ENCODE measurements at places on chromosomes 12 and 14.

- peak; percentile 50 for DNase-seq
Observed at GRCh38 chr14:50954811-50955372, 10.6 kb upstream of the PYGL start.

DNA sequence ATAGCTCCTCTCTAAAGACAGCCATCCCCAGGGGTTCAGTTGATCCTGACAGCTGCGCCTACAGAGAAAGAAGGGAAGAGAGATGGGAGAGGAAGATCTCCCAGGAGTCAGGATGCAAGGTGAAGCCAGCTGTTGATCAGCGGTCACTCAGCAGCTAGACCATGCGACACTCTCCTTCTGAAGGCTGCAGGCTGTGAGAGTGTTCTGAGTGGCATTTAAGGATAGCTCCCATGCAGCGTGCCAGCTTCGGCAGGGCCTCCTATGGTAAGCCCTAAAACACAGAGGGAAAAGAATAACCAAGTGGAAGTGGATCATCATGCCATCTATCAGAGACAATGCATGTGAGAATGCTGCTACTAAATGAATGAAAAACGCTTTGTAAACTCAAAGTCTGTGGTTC, 197.9 kb upstream of the NUDT4 start:
- DNase-seq: no peak

- DNase-seq: no peak
Observed at GRCh38 chr12:124998705-124999104, 5.3 kb downstream of the BRI3BP start.

GRCh38 chr12:1907652-1908611, 10.5 kb downstream of the CACNA2D4 start:
- DNase-seq: no peak

DNA sequence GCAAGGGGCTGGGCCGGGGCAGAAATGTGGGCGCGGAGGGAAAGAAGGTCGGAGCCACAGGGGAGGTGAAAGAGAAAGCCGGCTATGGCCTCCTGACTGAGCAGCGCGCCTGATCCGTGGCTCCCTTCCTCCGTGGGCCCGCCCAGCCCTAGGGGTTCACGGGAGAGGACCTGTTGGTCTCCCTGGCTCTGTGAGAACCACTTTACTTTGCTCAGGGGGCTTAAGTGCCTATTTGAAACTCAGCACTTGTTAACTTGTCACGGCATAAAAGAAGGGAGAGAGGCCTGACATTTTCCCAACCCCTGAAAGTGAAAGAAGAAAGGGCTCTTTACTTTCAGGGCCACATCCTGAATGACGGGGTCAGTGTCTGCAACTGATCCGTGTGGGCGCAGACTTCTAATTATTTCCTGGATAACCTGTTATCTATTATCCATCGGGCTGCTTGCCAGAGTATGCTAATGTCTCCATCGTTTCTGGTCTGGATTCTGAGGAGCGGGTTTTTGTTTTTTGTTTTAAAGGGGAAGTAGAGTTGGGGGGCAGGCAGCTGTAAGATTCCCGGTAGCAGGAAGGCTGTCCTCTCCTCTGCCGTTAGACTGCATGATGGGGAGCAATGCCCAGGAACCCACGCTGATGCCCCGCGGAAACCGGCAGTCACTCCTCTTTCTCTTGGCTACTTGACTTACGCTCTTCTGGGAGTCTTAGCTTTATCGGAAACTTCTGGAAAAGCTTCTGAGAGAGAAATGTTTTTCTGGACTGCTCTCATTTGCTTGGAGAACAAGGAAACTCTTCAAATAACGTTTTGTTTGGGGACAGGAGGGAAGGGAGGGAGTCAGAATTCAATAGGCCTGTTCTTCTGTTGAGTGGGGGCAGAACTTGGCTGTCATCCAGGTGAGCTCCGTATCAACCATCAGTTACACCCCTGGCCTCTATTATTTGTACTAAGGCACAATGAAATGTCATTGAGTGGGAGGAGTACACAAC, 127.7 kb upstream of the MAX start:
- DNase-seq: no peak

- peak; percentile 77 for DNase-seq
Observed at GRCh38 chr12:6078398-6079096, 45.9 kb downstream of the VWF start.

- no peak for DNase-seq
Observed at GRCh38 chr14:95577067-95577800, 42.4 kb downstream of the GLRX5 start.

- no peak for DNase-seq
Observed at GRCh38 chr14:68823434-68824206, 30.8 kb upstream of the ZFP36L1 start.

- DNase-seq: no peak
Observed at GRCh38 chr14:101194373-101195308, 291.1 kb upstream of the RTL1 start.

DNA sequence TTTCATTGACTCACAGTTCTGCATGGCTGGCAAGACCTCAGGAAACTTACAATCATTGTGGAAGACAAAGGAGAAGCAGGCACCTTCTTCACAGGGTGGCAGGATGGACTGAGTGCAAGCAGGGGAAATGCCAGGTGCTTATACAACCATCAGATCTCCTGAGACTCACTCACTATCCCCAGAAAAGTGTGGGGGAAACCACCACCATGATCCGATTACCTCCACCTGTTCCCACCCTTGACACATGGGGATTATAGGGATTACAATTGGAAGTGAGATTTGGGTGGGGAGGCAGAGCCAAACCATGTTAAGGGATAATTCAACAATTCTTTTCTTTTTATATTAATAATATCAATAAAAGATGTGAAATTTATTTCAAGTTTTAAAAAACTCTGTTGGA, 34.1 kb downstream of the CNTN1 start:
- DNase-seq: no peak

DNA sequence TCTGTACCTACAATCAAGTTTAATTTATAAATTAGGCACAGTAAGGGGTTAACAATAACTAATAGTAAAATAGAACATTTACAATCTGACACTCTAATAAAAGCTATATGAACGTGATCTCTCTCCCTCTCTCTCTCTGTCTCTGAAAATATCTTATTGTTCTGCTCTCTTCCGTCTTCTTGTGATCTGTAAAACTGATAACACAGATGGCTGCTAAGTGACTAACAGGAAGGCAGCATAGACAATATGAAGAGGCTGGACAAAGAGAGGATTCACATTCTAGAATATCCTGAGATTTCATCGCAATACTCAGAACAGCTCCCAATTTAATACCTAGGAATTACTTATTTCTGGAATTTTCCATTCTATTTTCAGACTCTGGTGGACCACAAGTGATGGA, 827.2 kb downstream of the FLRT2 start:
- DNase-seq: no peak

DNA sequence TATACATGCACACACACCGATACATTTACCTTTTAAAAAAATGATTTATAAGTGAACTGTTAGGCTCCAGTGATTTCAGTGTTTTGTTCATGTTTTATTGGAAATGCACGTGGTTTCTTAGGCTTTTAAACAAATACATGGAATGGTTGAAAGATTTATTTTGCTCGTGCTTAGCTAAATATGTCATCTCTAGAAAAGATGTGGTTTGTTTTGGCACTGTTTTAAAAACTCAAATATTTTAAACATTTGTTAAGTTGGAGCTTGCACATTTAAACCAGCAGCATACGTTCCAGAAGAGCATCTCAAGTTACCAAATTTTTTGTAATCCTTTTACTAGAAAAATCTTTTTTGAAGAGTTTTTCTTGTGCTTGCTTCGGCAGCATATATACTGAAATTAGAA, 44.5 kb downstream of the FOXA1 start:
- peak; percentile 0 for DNase-seq

- DNase-seq: no peak
Observed at GRCh38 chr12:1443421-1444141, 150.8 kb downstream of the FBXL14 start.

DNA sequence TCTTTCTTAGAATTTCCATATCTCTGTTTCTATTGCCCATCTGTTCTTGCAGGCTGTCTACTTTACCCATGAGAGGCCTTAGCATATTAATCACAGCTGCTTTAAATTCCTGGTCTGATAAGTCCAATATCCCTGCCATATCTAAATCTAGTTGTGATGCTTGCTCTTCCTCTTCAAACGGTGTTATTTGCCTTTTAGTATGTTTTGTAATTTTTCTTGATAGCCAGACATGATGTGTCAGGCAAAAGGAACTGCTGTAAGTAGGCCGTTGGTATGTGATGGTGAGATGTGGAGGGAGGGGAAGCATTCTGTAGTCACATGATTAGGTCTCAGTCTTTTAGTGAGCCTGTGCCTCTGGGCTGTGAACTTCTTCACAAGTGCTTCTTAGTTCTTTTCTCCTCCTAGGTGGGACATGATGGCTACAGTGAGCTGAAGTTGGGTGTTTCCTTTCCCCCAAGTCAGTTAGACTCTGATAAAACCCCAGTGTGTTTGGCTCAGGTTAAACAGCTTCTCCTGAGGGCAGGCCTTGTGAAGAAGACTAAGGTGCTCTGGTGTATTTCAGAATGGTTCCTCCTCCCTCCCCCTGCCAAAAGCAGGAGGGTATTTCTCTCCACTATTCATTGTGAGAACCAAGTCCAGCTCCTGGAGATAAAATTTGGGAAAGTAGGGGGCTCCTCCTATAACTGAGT, 195.9 kb upstream of the PARP11 start:
- no peak for DNase-seq

DNA sequence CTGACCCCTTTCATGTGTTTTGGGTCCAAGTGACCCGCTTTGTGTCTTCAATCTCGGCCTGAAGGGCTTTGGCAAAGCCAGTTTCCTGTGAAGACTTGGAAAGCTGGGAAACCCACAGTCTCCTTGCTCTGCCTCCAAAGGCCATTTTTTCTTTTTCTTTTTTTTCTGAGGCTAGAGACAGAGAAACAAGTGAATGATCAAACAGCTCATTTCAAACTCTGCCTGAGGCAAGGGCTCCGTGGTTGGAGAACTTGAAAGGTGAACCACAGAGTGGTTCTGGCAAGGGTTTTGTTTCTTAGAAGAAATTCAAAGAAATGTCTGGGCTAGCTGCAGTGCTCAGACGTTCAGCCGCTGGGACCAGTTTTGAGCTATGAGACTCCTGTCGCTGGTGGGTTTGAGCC, 62.7 kb downstream of the ERH start:
- DNase-seq: no peak

- no peak for DNase-seq
Observed at GRCh38 chr14:35909665-35910064, 83.5 kb downstream of the BRMS1L start.

- DNase-seq: no peak
Observed at GRCh38 chr12:115417610-115418009, 733.6 kb upstream of the TBX3 start.

DNA sequence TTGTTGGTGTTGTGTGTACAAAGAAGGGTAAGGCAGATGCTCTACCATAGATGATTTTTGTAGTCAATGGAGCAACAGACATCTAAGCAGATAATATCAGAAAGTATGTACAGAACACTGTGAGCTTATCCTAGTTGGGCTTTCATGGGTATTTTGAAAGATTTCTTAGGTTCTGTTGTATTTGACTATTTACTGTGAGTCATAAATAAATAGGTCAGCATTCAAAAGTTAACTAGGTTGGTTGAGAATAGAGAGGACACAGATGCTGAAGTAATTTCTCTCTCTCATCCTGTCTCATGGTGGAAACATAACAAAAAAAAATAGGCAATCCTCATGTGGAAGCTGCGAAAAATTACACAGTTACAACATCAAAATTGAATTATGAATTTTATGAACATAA, 413.5 kb downstream of the CCDC91 start:
- DNase-seq: no peak

DNA sequence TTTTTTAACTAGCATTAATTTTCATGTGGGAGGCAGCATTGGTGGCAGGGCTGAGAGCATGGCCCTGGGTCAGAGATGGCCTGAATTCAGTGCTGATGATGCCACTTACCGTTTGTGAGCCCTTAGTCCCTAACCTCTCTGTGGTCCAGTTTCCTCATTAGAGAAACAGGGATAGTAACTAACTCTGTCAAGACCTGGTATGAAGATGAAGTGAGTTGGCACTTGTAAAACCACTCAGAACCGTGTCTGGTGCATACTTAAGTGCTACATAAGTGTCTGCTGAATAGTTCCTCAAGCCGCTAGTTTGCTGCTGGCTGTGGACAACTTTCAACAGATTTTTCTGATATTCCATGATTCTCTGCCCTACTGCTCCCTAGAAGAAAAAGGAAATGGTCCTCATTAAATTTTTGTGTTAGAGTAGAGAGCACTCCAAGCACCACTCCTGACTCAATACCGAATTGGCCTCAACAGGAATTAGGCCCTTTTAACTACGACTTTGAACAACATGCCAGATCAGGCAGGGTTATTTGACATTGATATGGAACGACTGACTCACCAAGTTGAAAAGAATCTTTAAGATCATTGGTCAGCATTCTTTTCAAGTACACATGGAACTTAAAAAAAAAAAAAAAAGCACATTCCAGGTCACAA, 250.2 kb downstream of the ANO2 start:
- DNase-seq: no peak

- no peak for DNase-seq
Observed at GRCh38 chr12:120639771-120640721, at the start of gene CABP1. CABP1 (plus strand) TSS chr12:120640626; CDS start chr12:120640686, 60 bp downstream.

DNA sequence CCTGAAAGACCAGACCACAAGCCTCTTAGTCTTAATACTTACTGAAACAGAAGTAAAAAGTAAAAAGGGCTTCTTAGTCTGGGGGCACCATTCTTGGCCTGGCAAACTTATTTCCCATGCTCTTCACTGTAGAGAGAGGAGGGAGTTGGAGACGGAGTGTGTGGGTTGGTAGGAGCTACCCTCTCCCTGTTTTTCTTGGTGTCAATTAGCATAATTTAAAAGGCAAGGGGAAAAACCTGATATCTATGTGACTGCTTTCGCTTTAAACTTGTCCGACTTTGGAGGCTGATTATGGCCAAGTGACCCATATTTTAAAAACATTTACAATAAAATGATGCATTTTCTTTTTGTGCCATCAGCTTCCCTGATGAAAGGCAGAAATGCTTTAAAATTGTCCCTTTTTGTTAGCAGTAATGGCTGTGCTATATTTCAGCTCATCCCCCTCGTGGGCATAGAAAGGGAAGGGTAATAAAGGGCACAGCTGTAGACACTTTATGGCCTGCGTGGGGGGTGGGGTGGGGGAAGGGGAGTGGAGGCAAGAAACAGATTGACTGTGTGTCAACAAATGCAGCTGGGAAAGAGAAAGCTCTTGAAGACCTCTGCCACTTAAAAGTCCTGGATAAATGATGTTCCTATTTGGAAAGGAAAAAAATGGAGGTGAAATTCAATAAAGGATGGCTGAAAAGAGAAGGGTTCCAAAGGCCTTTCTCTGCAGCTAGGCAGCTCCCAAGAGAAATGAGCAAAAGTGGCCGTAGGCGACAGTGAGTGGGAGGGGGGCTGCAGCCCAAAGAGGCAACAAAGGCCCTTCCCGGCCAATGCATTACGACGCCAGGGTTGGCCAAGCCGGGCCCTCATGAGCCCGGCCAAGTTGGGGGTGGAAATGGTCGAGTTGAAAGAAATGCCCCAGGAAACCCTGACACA, 57.5 kb upstream of the TMEM263 start:
- no peak for DNase-seq

GRCh38 chr12:108950991-108951739, 69.7 kb downstream of the SVOP start:
- DNase-seq: peak; percentile 40

- DNase-seq: no peak
Observed at GRCh38 chr14:98634043-98634820, 637.8 kb downstream of the BCL11B start.

GRCh38 chr12:24950231-24950834, 1.4 kb upstream of the BCAT1 start:
- no peak for DNase-seq

All from A172 (cell line).